ENCODE measurements at places on chromosomes 2 and 18. TPM values are rescaled to one million over a fixed set of nuclear protein-coding genes. Genes with fewer than 3 reads are reported as not detected.

KCNE4 gene
- total RNA-seq: under 0.01 TPM

GPR45 gene
- not detected for total RNA-seq

PIEZO2 gene
- 311 TPM for total RNA-seq

INHA gene
- total RNA-seq: not detected

SLC14A1 gene
- not detected for total RNA-seq

ADRA2B gene
- not detected for total RNA-seq

ALPP gene
- not detected for total RNA-seq

NYAP2 gene
- not detected for total RNA-seq

UGT1A5 gene
- not detected for total RNA-seq

TPO gene
- total RNA-seq: not detected

SNORC gene
- total RNA-seq: 0.34 TPM

CDKL4 gene
- total RNA-seq: 1.5 TPM

IL1F10 gene
- total RNA-seq: not detected

CD28 gene
- total RNA-seq: 0.11 TPM

BCL2L11 gene
- 30.2 TPM for total RNA-seq

SMAD2 gene
- 73.9 TPM for total RNA-seq

RUFY4 gene
- not detected for total RNA-seq

KYNU gene
- not detected for total RNA-seq

VAMP8 gene
- total RNA-seq: 8.8 TPM

TMEM37 gene
- total RNA-seq: not detected

IKZF2 gene
- 1.0 TPM for total RNA-seq

GAL3ST2 gene
- total RNA-seq: not detected

CNDP1 gene
- total RNA-seq: not detected

ABCG5 gene
- total RNA-seq: not detected

ANKRD36C gene
- total RNA-seq: 43.1 TPM

SERPINB10 gene
- total RNA-seq: not detected

RIT2 gene
- total RNA-seq: not detected

PDE11A gene
- total RNA-seq: 0.09 TPM

SLC5A7 gene
- not detected for total RNA-seq

TCF7L1 gene
- 5.2 TPM for total RNA-seq

POTEI gene
- total RNA-seq: 0.17 TPM

CPLX4 gene
- not detected for total RNA-seq

CDH2 gene
- total RNA-seq: 0.26 TPM
